HFF-Myc (cell line): ENCODE measurements at places on chromosomes 11 and 22.

DNA sequence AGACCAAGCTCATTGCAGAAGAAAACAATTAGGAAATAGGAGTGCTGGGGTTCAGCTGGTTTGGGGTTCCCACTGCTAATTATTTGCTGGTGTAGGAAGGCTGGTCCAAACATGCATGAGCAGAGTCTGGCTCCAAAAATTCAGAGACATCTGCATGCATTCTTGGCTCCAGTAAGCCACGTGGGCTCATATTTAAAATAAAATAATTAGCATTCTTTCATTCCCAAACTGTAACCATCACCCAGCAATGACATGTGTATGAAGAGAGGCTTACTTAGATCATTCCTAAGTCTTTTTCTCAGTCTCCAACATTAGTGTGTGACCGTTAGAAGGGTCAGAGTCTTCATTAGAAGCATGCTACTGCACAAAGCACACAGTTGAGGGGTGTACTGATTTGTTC, 58.4 kb downstream of the EFCAB6 start:
- no peak for DNase-seq

- DNase-seq: no peak
These were observed 39.9 kb downstream of the SYT13 start for GRCh38 chr11:45246241-45246640.

DNA sequence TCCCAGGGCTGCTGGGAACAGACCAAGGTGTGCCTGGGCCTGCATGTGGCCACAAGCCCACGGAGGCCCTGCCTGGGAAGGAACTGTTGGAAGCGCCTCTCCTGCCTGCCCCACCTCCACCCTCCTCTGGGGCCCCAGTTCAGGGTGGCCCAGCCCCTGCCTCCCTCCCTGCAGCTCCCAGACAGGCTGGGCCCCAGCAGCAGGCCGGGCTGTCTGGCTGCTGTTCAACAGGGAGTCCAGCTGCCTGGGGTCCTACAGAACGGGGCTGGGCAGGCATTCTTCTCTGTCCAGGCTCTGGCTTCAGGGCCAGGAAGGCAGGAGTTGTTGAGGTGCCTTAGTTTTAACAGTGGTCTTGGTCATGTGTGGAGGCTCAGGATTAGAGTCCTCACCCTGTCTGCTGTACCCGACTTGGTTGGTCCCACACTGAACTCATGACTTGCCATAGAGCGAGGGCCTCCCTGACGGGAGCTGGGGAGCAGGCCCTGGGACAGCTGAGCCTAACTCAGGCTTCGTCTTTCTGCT, 11.8 kb downstream of the PRDM11 start:
- no peak for DNase-seq

- no peak for DNase-seq
These were observed 9.5 kb downstream of the APOL3 start for GRCh38 chr22:36151006-36151595.

DNA sequence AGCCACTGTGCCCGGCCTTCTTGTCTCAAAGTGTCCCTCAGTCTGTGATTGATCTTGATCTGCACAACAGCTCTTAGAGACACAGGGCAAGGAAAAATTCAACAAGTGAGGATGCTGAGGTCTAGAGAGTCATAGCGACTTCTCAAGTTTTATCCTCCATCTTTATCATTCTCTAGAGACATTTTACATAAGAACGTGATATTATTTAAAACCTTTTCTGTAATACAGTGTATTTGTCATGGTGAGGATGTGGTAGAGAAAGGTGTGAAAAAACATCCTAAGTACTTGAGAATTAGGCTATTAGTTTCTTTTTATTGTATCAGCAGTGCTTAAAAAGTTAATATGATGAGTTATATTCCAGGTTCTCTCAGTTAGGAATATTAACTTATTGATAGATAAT, 50.2 kb downstream of the EMSY start:
- DNase-seq: no peak

GRCh38 chr22:20219667-20220628, 48.2 kb downstream of the RTN4R start:
- no peak for DNase-seq

DNA sequence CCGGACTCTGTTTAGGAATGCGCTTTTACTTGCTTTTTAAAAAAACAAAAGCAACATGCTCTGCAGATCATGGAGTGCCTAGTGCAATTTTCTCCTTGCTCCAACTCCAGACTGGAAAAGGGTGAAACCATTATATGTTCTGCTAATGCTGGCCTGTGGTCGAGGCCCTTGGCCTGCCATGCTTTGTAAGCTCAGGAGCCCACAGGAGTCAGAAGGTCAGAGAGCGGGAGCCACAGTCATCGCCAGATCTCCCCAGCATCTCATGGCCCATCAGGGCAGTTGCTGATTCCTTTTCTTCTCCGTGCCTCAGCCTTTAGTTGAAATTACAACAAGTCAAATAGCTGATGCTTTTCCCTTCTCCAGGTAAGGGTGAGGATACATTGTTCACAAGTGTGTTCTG, 80.3 kb downstream of the DDIAS start:
- DNase-seq: no peak

DNA sequence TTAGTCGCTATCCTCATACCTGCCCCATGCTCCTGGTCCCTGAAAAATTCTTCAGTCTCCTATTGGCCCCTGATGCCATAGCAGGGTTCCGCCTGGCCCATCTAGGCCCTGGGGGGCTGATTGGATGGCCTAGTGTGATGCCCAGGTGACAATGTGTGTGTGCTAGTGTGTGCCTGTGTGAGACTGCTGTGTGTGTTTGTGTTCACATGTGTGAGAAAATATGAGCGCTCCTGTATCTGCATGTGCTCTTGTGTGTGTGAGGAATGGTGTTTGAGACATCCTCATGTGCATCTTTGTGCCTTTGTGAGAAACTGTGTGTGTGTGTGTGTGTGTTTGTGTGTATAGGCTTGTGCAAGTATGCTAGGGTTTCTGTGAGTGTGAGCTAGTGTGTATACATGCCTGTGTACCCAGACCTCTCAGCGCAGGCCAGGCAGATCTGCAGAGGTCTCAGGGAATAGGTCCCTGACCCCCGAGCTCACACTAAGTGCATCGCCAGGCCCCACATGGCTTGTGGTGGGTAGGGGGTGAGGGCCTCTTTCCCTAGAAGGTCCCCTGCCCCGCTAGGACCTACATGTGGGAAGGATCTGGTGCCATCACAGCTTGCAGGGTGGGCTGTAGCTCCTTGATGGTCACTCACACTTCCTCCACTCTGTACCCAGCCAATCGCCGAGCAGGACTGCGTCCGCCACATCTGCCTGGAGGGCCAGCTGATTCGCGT, 64.6 kb downstream of the OTOG start:
- no peak for DNase-seq

GRCh38 chr22:28950617-28951411, 67.4 kb downstream of the ZNRF3 start:
- DNase-seq: no peak

GRCh38 chr22:39306456-39307361, 12.7 kb downstream of the RPL3 start:
- no peak for DNase-seq

DNA sequence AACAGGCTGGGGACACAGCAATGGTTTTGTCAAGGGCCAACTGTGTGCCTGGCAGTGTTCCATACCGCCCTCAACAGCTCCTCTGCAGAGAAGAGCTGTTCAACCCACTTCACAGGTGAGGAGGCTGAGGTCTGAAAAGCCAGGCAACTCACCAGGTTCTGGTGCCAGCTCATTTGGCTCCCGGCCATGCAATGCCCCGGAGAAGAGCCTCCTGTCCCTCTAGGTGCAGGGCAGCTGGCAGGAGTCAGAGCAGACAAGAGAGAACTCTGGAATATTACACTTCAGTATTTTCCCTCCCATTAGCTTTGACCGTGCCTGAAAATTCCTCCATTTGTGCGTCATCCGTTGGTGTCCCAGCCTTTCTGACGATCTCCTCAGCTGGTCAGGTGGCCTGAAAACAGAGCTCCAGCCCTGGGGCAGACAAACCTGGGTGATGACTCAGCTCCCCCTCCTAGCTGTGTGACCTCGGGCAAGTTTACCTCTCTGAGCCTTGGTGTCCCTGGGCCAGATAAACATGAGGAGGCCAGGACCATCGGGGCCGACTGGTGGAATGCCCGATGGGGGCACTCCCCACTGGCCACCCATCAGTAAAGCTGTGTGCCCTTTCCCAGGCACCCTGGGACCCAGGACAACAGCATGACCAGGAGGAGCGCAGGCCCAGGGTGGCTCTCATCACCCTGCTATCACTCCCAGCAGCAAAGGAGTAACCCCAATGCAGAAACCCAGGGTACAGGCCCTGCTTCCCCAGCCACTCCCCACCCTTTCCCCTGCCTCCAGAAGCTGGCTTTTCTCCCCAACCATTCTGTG, 9.6 kb upstream of the C1QTNF6 start:
- DNase-seq: no peak
